Stimulated activated naive CD4-positive, alpha-beta T cell treated with Interleukin-2 at 50 U/mL for 16 hours (primary cell): ENCODE measurements at places on chromosomes 4 and X.

DNA sequence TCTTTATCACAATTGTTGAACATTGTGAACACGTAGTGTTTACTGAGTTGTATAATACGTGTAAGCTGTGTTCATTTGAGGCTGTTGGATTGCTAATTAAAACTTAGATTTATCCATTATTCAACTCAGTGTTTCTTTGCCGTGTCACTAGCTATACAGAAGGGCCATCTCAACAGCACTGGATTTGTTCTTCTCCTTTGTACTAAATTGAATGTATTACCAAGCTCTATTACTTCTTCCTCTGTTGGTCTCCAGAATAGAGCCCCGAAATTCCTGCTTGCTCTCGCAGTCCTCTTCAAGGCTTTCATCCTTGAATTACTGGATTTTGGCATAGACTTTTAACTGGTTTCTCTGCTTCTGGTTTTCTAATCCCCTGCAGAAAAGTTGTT, 182.8 kb downstream of the BMPR1B start:
- no peak for DNase-seq

DNA sequence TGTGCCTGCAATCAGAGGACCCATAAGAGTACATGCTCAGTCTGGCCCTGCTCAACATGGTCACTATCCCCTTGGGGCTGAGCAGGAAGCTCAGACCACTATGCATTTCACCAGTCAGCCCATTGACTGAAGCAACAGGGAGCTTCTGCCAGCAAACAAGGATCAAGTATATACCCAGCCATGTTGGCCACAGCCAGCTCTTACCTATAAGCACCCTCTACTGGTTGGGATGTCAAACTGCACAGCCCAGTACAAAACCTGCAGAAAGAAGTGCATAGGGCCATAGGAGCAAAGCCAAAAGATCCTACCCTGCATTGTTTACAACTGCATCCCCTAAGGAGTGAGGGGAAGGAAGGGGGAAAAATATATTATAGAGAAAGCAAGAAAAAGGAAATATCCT, 214.4 kb upstream of the CPEB2 start:
- no peak for DNase-seq

DNA sequence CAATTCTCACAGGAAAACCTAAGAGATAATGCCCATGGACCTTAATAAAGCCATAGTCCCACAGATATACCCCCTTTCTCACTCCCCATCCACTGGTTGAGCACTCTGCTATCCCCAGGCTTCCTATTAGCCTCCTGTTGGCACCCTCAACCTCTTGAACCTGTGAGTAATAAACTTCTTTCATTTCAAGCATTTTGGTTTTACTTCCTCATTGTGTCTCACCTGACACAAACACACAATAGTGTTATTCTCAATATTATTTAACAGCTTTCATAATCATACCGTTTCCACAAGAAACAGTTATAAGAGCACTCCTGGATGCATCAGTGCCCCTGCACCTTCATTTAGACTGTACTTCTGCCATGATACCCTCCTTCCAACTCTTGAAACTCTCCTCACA, 56.8 kb downstream of the TRPC5 start:
- no peak for DNase-seq

GRCh38 chr4:65566473-65566872, 103.8 kb downstream of the EPHA5 start:
- DNase-seq, result no peak

DNA sequence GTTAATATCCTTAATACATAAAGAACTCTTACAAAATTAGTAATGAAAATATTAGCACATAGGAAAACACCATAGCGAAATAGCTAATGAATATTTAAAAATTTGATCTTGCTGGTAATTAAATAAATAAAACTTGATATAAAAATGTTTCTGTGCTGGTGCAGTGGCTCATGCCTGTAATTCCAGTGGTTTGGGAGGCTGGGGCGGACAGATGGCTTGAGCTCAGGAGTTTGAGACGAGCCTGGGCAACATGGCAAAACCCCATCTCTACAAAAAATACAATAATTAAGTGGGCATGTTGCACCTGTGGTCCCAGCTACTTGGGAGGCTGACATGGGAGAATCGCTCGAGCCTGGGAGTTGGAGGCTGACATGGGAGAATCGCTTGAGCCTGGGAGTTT, 7.6 kb downstream of the FAM199X start:
- no peak for DNase-seq

DNA sequence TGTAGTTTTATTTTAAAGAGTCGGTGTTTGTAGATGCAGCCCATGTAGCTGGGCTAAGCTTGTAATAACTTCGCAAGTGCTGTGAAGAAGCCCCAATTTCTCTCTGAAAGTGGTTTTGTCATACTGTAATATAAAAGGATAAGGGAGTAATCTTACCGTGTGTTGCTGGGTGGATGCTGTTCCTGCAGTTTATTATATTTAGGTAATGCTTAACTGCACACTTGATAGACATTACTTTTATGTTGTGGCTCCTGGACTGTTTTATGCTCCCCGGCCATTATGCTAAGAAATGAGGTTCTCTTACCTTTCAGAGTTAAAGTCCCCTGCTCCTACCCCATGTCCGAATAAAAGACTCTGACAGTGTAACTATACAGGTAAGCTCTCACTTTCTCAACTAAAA, 789.4 kb downstream of the RPA4 start:
- no peak for DNase-seq

- DNase-seq, result no peak
These were observed 22.2 kb upstream of the MANBA start for GRCh38 chr4:102783006-102783405.

GRCh38 chr4:7402526-7402925, 32.2 kb downstream of the PSAPL1 start:
- no peak for DNase-seq

- no peak for DNase-seq
These were observed 370.0 kb downstream of the FBXW7 start for GRCh38 chr4:152165846-152166245.

- no peak for DNase-seq
These were observed 93.4 kb downstream of the SLC10A7 start for GRCh38 chr4:146428298-146428697.

DNA sequence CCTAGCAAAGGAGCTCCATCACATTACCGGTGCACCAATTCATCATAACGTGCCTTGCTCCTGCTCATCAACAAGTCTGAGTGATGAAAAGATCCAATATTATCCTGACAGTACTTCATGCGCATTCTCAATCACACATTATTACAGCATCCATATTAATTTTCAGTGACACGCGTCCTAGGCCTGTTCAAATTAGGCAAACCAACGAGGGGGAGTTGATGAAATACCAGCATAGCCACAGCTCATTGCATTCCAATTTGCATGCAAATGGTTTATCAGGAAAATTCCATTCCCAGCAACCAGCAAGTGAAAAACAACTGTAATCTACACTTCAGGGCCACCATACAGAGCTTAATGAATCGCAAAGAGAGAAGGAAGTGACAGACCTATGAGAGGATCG, 236.9 kb downstream of the DCLK2 start:
- DNase-seq, result no peak

DNA sequence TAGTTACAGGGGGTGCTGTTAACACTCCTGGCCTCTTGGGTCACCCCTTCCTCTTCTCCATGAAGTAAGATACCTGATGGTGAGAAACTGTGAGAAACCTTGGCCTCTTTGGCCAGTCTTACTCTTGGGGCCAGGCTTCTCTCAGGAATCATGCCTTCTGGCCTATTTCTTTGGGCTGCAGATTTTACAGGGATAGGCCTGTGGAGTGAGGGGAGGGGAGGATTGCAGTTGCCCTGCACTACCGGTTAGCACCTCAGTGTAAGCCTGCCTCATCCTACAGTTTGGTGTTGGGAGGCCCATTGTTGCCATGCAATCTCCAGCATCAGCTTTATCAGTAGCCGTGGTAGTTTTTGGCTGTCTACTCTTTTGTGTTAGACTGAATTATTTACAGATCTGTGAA, 7.6 kb upstream of the PGRMC2 start:
- DNase-seq, result no peak

GRCh38 chr4:4800646-4801408, 58.6 kb upstream of the MSX1 start:
- no peak for DNase-seq

- no peak for DNase-seq
These were observed 70.8 kb downstream of the LUZP4 start for GRCh38 chrX:115360220-115360781.

DNA sequence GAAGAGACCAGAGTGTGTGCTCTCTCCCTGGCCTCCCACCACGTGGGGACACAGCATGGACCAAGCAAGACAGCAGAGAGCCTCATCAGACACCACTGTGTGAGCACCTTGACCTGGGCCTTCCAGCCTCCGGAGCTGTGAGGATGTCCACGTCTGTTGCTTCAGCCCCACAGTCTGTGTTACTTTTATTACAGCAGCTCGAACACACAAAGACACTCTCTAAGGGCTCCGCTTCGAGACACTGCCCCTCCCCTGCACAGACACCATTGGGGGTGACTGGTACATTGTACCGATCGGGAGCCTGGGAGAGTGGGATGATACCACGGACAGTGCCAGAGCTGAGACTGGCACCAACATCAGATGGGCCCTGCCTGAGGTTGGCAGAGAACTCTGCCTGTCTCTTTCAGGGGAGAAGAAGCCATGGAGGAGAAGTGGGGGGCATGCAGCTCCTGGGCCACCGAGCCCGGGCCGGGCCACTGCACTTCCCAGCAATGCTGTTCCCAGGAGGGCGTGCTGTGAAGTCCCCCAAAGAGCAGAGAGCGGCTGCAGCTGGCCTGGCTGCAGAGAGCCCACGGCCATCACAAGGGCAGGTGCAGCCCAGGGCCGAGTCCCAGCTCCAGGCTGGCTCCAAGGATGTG, 48.1 kb upstream of the HMX1 start:
- no peak for DNase-seq

DNA sequence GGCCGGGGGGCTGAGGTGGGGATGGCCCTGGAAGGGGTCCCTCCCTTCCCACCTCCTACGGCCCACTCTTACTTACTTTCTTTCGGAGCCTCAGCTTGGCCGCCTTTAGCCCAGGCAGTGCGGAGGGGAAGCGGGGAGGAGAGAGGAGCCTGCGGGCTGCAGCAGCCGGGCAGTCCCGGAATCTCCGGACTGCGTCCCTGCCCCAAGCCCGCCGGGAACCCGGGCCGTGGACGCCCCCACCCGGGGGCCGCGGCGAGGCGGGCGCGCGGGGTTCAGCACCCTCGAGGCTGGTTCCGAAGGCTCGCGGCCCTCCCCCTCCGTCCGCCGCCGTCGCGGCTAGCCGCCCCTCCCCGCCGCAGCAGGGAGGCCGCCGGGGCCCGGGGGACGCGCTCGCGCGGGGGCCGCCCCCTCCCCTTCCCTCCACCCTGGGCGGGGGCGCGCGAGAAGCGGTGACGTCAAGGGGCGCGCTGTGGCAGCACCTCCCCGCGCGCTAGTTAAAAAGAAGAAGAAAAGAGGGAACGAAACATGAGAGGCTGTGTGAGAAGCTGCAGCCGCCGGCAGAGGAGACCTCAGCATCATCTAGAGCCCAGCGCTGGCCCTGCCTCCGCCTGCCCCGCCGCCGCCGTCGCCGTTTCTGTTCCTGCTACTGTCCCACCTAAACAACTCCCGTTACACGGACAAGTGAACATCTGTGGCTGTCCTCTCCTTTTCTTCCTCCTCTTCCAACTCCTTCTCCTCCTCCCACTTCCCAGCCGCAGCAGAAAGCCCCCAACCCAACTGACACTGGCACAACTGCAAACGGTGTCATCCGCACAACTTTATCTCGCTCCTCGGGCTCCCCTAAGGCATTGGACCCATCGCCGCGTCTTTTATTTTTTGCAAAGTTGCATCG, at the start of gene HHIP:
HHIP (plus strand) TSS at position 526 of the 892 bp plus-strand sequence. CDS start 520 bp downstream, outside the sequence.
- no peak for DNase-seq

- no peak for DNase-seq
These were observed 109.6 kb downstream of the LDB2 start for GRCh38 chr4:16788868-16789267.

GRCh38 chrX:30153175-30153880, 62.0 kb upstream of the MAGEB2 start:
- no peak for DNase-seq

DNA sequence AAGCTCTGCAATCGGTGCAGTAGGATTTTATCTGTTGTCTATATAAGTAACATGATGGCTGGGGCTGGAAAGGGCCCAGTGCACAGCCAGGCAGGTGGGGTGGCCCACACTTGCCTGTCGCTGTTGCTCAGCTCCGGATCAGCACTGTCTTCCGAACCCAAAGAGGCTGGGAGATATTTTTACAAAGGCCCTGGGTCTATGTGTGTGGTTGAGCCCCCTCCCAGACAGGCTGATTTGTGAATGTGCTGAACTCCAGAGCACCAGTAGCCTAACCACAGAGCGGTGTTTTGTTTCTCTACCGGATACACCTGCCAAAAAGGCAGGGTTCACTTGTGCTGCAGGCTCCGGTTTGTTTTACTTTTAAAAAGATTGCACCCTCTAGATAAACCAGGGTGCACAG, 33.5 kb upstream of the CHRNA9 start:
- no peak for DNase-seq

DNA sequence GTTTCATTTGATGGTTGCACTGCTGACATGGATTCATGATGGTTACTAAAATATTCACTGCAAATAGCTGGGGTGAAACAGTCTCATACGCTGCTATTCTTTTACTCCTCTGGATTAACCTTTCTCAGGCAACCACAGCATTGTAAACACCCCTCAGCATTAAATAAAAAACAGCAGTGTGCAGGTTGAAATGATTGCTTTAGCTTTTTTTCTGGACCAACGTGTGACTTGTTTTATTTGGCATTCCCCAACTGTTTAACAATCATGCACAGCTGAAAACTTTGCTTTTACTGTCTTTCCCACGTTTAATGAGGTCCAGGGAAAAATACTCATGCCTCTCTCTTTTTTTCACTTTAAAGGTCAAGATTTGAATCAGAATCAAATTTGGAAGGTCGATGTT, 490.8 kb downstream of the RAPGEF2 start:
- DNase-seq, result no peak

GRCh38 chr4:113109106-113109718, 59.8 kb downstream of the ANK2 start:
- no peak for DNase-seq

GRCh38 chr4:7903791-7904516, 35.7 kb downstream of the AFAP1 start:
- DNase-seq, result no peak

DNA sequence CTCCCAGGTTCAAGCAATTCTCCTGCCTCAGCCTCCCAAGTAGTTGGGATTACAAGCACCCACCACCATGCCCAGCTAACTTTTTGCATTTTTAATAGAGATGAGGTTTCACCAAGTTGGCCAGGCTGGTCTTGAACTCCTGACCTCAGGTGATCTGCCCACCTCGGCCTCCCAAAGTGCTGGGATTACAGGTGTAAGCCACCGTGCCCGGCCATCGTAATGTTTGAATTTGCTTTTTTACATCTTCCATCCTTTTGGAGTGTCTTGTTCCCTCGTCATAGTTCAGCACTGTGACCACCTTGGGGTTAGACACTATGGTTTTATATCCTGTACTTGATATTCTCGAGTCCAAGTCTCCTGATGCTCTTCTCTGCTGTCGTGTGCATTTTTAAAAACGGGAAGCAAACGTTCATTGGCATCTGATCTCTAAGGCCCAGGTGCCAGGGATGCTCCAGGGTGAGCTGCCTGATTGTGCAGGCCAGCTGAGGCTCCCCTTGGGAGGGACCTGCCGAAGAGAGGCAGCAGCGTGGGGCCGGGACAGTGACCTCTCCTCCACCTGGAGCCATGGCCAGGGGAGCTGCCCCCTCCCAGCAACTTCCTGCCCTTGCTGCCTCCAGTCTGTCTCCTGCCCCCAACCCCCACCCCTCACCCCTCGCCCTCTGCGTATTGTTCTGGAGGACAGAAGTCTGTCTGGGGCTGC, 16.7 kb downstream of the DGKQ start:
- DNase-seq, result no peak

GRCh38 chr4:18041114-18041513, 19.6 kb upstream of the LCORL start:
- DNase-seq, result no peak

GRCh38 chrX:10001496-10001895, 34.3 kb downstream of the CLDN34 start:
- DNase-seq, result no peak

- no peak for DNase-seq
These were observed 29.9 kb upstream of the PGRMC1 start for GRCh38 chrX:119206203-119206602.
